AG09309 (cell line): ENCODE measurements at places on chromosomes 1 and 21.

- DNase-seq: no peak
Observed at GRCh38 chr1:101216623-101217022, 20.2 kb upstream of the S1PR1 start.

GRCh38 chr1:156194300-156194652 lies 372 bp downstream of the SLC25A44 start:
- no peak for DNase-seq

DNA sequence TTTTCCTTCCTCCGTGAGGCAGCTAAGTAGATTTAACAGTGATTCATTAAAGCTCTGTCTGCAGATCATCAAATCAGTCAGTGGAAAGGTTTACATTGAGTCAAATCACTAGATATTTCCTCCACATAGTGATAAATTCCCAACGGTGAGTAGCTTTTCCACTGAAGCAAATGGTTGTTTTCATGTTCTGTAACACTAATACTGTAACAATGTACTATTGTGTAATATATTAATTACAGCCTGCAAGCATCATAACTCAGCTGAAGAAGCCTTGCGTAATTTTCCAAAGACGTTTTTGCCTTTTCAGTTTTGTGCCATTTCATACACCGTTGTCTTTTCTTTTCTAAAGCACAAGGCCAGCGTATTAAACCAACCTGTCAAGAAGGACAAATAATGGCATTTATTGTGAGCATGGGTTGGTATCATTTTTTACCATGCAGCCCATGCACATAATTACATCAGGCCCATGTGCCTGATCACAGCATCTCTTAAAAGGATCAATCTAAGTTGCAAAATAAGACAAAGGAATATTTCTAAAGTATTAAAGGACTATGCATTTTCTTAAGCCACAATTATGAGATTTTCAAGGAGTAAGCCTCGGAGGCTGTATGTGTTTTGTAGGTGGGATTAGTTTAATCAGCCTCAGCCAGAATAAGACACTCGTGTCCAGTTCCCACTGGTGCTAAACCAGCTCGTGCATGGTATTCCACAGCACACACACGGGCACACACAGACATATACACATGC lies 16.7 kb upstream of the PDE9A start:
- peak; percentile 73 for DNase-seq

DNA sequence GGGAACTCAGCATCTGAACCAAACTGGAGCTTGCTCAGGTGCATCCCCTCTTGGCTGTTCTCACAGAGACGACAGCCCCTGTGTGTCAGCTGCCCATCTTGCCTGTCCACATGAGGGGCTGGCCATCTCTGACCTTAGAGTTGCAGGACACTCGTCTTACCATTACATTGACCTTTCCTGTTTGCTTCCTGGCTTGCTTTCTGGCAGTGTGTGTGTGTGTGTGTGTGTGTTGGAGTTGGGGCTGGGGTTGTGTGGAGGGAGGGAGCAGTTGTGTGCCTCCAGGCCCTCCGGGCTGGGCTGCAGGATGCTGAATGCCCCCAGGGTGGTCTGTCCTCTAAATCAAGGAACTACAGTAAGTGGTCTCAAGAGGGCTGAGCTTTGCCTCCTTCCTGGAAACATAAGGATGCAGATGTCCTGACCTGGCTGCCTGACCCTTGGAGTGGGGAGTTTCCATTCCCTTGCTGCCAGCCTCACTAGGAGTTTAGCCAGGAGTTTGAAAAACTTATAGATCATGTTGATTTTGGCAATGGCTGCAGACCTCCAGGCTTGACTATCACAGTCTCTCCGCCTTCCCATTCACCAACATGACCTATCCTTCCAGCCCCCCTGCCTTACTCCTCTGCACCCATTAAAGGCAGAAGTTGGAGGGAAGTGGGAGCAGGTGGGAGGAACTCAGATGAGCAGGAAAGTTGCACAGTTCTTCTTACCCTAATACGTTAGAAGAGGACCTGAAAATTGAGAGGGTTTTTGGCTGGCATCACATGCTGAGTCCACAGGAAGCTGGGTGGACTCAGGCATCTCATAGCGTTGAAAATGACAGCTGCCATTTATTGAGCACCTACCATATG lies 19.0 kb downstream of the RASSF5 start:
- DNase-seq: no peak

DNA sequence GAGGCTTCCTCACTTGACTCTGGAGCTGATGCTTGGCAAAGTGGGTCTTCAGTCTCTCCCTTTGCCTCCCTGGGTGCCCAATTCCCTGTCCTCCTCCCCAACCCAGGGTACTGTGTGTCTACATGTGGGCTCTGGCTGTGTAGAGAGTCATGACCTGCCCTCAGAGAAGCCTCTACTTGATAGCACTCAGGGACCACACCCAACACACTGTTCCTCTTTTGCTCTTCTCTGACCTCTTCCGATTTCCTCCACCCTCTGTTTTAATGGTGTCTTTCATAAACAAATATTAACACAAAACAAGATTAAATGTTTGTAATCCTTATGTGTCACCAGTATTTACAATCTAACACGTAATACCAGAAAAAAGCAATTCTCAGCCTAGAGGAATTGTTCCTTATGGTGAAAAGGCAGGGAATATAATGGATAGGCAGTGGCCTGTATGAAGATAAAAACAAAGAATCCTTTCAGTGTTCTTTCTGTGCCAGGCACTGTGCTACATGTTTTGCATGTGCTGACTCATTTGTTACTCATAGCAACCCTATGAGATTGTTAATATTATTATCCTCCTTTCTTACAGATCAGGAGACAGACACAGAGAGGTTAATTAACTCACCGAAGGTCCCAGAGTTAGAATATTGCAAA lies 58.2 kb downstream of the HSD3B1 start:
- no peak for DNase-seq

DNA sequence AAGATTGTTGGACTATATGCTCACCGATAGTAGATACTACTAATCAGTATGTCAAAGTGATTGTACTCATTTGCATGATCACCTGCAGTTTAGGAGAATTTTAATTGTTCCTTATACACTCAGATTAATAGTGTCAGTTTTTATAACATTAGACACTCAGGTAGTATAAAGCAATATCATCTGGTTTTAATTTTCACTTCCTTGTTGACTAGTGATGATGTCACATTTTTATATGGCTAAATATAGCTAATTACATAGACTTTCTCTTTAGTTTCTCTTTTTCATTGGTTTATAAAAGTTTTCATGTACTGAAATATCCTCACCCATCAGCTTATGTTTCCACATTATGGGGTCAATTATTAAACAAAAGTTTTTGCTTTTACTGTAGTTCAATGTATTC lies 1332.4 kb upstream of the ADGRL2 start:
- DNase-seq: no peak

GRCh38 chr1:197619008-197619640 lies 156.2 kb downstream of the DENND1B start:
- no peak for DNase-seq

DNA sequence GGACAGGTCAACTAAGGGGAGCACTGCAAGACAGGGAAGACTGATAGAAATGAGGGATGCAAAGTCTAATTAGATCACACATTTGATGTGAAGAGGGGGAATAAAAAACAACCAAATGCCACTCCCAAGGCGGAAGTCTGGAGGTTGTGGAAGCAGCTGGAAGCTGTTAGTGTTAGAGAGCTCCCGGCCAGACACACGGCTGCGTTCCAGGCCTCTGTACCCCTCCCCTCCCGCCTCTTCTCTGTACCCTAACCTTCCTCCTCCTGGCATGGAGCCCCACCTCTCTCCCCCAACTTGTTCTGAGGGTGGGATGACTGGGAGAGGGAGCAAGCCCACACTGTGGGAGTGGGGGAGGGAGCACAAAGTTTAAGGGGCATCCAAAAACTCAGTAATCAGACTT lies 67.0 kb downstream of the PLEKHA6 start:
- DNase-seq: no peak

DNA sequence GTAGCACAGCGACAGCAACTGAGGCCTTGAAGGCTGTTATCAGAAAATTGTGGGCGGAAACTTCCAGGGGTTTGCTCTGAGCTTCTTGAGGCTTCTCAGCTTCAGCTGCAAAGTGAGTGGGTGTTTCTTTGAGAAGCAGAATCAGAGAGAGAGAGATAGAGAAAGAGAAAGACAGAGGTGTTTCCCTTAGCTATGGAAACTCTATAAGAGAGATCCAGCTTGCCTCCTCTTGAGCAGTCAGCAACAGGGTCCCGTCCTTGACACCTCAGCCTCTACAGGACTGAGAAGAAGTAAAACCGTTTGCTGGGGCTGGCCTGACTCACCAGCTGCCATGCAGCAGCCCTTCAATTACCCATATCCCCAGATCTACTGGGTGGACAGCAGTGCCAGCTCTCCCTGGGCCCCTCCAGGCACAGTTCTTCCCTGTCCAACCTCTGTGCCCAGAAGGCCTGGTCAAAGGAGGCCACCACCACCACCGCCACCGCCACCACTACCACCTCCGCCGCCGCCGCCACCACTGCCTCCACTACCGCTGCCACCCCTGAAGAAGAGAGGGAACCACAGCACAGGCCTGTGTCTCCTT lies at the start of gene FASLG:
Gene FASLG, plus strand, starts transcription at position 233 of the 583 bp plus-strand sequence. Its CDS starts 99 bp downstream, at position 332.
- no peak for DNase-seq

- DNase-seq: no peak
Observed at GRCh38 chr21:45132841-45133573, 58.6 kb downstream of the ADARB1 start.

GRCh38 chr1:70779571-70779970 lies 268.0 kb downstream of the PTGER3 start:
- DNase-seq: peak; percentile 82

- DNase-seq: peak; percentile 45
Observed at GRCh38 chr1:109441069-109441468, 14.8 kb upstream of the PSMA5 start.

GRCh38 chr1:57017200-57017599 lies 51.4 kb upstream of the C8B start:
- no peak for DNase-seq

DNA sequence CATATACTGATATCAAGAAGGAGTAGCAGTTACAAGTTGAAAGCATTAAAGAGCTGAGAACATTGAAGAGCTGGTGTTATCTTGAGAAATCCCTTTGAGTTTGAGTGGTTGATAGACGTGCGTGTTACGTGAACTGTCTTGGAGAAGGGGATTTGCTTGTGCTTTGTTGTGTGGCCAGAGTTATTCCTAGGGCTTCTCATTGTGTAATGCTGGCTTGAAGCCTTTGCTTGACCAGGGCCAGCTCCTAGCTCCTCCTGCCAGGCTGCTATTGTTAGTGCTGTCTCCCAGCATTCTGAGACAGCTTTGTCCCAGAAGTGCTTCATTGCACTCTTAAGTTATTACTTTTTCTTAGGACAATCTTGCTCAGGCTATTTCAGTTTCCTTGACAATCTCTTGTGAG lies 116.2 kb upstream of the KCNK2 start:
- DNase-seq: no peak

DNA sequence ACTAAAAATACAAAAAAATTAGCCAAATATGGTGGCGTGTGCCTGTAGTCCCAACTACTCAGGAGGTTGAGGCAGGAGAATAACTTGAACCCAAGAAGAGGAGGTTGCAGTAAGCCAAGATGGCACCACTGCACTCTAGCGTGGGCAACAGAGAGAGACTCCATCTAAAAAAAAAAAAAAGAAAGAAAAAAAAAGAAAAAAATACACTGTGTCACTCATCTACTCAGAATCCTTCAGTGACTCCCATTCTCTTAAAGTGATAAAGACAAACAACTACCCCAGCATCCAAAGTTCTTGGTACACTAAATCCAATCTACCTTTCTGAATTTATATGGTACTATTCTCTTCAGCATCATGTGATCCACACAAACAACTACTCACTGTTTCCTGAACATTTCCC lies 40.2 kb upstream of the S1PR1 start:
- DNase-seq: no peak

DNA sequence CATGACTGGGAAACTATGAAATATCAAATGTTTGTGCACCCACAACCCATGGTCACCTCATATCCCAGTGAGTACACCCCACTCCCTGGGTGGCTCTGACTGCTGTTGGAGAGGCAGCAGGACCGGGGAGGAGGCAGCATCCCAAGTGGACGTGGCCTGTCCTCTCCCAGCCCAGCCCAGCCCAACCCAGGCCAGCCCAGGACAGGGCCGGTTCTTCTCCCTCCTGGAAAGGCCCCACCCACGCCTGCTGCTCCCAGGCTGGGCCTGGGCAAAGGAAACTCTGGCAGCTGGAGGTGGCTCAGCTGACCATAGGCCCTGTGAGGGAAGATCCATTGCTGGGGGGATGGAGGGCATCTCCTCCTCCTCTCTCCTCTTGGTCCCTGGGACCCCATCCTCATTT lies 19.1 kb downstream of the MATN1 start:
- DNase-seq: no peak
